ENCODE measurements at places on chromosomes 1 and 21. TPM values are rescaled to one million over a fixed set of nuclear protein-coding genes. Genes with fewer than 3 reads are reported as not detected.

Gene S100A3
- not detected for total RNA-seq

Gene RUNX1
- 58.5 TPM for total RNA-seq

Gene AMY1B
- not detected for total RNA-seq

Gene TPTE
- not detected for total RNA-seq

Gene ACTL8
- total RNA-seq = not detected

Gene PDZK1
- total RNA-seq = 0.49 TPM

Gene GBP7
- total RNA-seq = not detected

Gene HES3
- total RNA-seq = not detected

All from T-helper 1 cell treated with Interleukin-12 subunit alpha and Interleukin-12 subunit beta and Interleukin-4 antibody, amounts not matched to agents 30 ng/mL and 1 ng/mL, for 36 hours (primary cell).